ENCODE measurements at places on chromosomes 16 and 17.

DNA sequence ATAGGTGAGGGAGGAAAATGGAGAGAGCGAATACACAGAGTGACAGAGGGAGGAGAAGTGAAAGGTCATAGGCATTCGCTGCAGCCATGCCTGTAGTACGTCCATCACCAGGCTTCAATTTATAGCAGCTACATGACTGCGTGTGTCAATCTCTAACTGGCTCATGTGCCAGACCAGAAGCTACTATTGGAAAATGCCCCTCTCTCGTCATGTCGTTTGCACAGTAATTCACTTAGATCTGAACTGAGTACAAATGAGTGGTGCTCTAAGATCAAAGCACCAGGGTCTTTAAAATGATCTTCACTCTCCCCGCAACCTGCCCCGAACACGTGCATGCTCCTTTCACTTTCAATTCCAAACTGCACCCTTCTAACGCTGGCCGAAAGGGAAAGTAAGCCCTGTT lies 51.3 kb downstream of the ADCY9 start:
- DNase-seq: no peak

- DNase-seq: no peak
Measured at GRCh38 chr16:17529982-17530760, 59.4 kb upstream of the XYLT1 start.

DNA sequence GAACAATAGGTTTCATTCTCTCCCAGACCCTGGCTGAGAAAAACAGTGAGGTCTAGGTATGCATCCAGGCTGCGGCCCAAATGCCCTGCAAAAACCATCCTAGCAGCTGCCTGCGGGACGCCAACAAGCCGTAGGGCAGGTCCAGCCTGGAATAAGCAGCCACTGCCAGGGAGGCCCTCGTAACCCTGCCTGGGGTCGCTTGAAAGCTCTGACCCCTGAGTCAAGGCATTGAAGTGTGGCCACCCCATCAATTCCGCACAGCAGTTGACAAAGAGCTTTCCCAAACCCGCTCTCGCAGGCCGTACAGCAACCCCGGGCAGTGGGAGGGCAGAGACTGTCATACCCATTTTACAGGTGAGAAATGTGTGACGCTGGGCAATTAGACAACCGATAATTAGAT lies 11.1 kb downstream of the TRPV1 start:
- no peak for DNase-seq

DNA sequence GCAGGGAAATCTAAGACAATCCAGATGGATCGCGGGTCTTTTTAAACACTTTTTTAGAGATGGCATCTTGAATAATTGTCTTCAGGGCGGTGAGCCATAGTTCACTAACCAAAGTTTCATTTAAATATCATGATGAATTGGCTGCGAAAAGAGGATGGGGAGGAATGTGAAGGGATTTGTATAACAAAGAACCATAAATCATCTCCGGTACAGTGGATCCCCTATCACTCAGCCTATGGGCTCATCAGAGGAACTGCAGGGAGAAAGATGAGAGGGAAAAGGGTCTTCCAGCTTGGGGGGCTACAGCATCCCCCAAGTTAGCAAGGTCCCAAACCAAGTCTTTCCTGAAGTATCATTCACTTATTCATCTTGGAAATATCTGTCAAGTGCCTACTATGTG lies 16.7 kb upstream of the DDX52 start:
- DNase-seq: no peak

DNA sequence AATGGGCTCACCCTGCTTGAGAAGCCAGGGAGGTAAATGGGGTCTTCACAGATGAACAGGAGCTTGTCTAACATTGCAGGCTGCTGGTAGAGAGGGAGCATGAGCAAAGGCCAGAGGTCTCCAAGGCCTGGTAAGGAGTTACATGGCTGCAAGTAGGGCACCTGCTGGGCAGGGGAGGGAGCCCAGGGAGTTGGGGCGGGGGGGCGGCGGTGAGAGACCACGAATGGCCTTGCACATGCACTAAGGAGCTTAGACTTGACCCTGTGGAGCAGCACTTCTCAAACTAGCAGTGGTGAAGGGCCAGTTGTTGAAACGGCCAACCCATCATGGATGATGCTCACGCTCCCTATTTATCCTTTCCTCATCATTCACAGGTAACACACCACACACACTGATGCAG lies 38.4 kb downstream of the ERN1 start:
- no peak for DNase-seq
